Spinal cord (tissue), 10 donors: ENCODE measurements at places on chromosomes 13 and 19.

DNA sequence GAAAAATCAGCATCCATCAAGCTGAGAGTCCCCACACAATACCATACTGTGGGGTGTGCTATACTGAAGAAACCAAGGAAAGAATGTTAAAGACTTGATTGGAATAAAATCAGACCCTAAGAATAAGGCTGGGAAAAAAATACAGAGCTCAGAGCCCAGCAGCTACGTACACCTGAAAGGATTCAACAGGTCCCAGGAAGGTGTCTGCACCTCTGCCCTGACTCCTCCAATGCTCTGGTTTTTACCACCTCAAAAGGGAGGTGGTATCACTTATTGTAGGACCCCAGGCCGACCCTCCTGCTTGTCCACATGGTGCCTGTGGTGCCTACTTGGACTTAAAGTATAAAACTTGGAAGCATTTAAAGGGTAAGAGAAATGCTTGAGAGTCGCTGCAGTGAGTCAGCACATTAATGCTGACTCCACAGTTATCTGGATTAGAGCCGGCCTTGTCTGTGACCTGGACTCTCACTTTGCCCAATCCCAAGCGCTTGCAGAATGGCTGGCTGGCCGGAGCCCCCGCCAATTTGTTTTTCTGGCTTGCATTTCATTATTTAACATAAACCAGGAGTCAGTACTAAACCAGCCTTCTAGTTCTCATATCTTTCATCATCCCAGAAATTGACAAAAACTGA lies 110.1 kb downstream of the FGF14 start:
- no peak for DNase-seq

DNA sequence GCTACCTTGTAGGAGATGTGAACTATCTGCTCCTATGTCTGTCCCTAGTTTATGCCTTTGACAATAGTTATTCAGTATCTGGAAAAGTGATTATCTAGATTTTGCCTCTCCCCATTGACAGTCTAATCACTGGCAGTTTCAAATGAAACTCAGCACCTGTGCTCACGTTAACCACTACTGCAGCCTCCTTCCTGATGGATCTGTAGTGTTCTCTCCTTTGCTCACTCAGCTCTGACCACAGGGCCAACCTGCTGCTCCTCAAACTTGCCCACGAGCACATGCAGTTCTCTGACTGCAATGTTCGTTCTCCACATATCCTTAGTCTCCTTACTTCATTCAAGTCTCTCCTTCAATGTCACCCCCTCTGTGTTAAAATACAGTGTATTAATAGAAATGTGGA lies 230.1 kb downstream of the NHLRC3 start:
- no peak for DNase-seq

DNA sequence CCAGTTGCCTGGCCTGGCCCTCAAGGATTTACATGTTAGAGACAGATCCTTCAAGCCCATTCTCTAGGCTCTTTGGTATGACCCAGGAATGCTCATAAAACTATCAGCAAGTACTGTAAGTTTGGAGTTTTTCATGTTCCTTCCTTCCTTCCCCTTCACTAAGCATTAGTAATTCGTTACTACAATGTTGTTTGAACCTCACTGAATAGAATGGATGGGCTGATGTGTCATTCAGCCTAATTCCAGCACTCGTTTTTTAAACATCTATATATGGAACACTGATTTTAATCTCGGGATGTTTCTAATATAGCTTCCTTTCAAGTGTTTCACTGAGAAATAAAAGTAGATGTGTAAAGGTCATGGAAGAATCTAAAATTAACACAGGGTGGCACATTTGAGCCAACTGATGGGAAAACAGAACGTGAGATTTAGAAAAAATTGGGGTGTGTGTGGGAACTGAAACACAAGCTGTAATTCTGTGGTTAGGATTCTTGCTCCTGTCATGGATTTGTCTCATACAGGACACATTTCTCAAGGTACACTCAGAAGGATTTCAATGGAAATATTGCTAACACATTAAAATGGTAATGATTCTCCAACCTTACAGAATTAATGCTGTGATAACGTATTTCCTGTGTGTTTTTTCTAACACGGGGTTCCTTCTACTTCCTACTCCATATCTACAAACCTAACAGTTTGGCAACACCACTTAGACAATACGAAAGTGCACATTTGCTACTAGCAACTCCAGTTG lies 93.4 kb downstream of the FLT1 start:
- no peak for DNase-seq

- DNase-seq: no peak
These were observed 22.3 kb downstream of the KCTD4 start for GRCh38 chr13:45178349-45179162.

DNA sequence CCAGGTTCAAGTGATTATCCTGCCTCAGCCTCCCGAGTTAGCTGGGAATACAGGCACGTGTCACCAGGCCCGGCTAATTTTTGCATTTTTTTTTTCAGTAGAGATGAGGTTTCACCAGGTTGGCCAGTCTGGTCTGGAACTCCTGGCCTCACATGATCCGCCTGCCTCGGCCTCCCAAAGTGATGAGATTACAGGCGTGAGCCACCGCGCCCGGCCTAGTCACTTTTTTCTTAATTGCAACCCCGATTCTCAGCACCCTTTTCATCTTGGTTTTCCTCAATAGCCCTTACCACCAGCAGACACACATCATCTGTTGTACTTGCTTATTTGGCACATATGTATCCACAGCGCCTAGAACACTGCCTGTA lies 550 bp upstream of the GPI start:
- DNase-seq: no peak

- DNase-seq: no peak
These were observed 442 bp downstream of the RAB8A start for GRCh38 chr19:16111909-16112752.

- DNase-seq: no peak
These were observed 1.4 kb downstream of the PSMD8 start for GRCh38 chr19:38375748-38376147.

DNA sequence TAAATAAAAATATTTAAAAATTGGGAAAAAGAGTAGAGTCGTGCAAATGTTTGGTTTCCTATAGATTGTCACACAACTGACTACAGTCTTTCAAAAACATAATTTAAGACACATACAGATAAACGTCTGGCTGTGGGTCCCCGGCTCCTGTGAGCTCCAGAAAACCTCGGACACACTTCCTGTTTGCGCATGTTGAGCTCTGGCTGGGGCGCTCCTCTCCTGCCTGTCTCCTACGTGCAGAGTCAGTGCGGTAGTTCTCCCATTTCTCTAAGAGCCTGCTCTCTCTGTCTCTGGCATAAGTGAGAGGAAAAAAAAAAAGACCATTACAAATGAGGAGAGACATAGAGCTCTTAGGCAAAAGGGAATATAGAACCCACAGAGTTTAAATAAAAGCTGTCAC lies 128.2 kb upstream of the OBI1 start:
- DNase-seq: no peak

GRCh38 chr19:46967578-46968032 lies 52.0 kb upstream of the NPAS1 start:
- DNase-seq: peak; percentile 38

DNA sequence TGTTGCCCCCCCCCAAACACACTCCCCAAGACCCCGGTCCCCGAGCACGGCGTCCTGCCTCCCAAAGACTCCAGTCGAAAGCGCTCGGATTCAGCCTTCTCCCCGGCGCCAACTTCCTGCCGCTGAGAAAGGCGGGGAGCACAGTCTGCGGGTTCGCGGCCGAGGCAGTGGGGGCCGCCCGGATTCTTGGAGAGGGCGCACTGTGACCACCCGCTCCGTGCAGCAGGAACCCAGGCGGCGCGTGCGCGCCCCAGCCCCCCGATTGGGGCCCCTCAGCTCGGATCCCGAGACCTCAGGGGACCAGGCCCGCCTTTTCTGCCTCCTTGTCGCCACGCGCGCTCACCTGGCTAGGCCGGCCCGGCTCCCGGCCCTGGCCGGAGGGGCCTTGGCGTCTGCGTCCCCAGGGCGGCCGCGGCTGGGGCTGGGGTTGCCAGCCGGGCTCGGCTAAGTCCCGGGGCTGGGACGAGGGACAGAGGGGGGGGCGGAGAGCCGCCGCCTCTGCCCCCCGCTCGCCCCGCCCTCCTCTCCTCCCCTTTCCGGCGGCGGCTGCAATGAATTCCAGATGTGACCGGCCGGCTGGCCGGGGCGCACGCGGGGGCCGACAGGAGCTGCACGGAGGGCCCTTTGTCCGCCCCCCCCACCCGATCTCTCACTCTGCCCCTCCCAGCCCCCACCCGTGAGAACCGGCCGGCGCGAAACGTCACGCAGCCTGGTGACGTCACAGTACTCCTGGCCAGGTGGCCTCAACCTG lies at the start of gene S1PR2:
TSS of gene S1PR2 (minus strand) at position 471 of the 751 bp plus-strand sequence. CDS start 6,426 bp downstream, outside the sequence.
- no peak for DNase-seq

GRCh38 chr19:43700395-43701000 lies 15.4 kb upstream of the IRGC start:
- DNase-seq: peak; percentile 15

DNA sequence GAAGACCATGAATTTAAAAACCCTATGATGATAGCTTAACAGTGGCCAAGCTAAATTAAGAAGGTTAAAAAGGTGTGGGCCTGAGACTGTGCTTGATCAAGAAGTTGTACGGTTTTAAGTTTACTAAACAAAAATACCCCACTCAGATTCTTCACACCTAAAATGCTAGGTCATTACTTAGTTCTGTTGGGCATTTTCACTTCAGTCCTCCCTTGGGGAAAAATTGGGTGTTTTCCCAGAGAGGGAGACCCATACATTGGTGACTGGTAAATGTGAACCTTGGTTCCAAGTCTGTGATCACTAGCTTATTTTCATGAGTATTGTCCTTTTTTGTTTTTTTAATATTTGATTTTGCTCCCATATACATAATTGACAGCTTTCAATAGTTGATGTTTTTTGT lies 44.4 kb downstream of the MTUS2 start:
- no peak for DNase-seq

DNA sequence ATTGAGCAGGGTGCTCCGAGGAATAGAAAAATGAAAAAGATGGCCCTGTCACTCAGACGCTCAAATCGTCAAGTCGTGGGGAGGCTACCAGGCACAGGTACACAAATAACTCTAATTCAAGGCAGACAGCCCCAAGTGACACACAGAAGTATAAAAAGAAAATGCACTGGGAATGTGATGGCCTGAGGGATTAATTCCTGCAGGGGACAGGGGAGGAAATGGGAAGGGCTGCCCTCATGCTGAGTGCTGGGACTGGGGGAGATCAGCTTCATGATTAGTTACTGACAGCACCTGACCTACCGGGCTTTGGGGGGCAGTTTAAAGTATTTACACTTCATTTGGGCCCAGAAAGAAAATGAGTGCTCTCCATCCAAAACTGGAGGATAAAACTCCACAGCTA lies 20.9 kb upstream of the UBE2L5 start:
- no peak for DNase-seq

DNA sequence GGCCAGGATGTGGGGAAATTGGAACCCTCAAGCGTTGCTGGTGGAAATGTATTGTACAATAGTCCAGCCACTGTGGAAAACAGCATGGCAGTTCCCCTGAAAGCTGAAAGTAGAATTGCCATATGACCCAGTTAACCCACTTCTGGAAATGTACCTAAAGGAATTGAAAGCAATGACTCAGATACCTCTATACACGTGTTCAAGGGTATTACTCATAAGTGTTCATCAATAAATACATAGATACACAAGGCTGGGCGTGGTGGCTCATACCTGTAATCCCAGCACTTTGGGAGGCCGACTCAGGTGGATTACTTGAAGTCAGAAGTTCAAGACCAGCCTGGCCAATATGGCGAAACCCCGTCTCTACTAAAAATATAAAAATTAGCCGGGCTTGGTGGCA lies 71.9 kb upstream of the IRS2 start:
- no peak for DNase-seq

DNA sequence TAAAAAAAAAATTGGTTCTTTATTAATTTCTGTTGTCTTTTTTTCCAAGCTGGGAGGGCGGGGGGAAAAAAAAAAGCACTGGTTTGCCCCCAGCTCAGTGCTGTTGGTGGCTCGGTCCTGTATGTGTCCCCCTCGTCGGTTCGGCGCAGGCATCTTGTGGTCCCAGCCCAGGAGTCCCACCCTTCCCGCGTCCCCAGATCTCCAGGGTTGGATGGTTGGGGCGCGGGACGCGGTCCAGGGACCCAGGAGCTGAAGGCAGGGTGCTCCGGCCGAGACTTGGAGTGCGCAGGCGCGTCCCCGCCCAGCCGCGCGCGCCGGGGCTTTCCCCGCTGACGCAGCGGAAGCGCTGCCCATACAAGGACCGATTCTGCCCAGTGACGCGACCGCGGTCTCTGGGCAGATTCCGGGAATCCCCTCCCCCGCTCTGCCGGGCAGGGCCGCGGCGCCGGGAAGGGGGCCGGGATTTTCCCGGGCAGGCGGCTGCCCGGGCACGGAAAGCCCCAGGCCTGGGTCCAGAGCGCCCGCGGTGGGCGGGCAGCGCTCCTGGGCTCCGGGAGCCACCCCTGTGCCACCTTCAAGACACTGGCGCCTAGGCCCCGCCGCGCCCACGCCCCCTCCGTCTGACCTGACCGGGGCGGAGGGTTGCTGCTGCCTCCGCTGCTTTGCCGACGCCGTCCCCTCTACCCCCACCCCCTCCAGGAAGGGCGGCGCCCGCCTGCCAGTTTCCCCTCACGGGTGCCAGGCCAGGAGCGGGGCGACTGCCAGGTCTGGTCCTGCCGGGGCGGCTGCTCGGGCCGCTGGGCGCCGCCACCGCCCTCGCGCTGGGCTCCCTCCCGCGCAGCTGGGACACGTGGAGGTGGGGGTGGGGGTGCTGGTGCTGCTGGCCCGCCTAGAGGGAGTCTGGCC lies 2.3 kb downstream of the JUNB start:
- DNase-seq: peak; percentile 86

DNA sequence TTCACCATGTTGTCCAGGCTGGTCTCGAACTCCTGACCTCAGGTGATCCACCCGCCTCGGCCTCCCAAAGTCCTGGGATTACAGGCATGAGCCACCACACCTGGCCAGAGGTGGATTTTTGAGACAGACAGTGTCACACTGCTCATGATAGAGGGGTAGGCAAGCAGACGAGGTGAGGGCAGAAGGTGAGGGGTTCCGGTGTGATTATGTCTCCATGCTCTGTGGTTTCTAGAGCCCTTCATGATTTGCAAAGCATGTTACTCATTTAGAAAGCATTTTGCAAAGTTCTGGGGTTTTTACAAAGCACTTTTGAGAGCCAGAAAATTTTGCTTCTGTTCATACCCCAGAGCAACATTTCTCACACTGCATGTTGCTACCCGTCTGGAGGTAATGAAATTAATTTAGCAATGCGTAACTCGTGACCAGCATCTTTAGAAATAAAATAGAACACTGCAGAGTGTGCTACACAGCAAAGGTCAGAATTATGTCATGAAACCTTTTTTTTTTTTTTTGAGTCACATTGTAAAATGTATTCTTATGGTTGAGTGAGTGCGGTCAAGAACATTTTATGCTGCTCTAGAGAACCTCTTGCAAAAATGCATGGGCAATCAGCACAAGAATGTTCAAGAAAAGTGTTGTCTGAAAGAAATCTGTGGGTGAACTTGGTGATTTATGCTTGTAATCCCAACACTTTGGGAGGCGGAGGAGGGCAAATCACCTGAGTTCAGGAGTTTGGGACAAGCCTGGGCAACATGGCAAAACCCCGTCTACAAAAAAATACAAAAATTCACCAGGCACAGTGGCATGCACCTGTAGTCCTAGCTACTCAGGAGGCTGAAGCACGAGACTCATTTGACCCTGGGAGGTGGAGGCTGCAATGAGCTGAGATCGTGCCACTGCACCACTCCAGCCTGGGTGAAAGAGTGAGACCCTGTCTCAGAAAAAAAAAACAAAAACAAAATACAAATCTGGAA lies 58.0 kb downstream of the MAP4K1 start:
- DNase-seq: no peak
